GM19239 (cell line): ENCODE measurements at places on chromosomes 6 and 20.
A peak's percentile ranks its signal among the peaks of the same experiment; 100 is the strongest.

DNA sequence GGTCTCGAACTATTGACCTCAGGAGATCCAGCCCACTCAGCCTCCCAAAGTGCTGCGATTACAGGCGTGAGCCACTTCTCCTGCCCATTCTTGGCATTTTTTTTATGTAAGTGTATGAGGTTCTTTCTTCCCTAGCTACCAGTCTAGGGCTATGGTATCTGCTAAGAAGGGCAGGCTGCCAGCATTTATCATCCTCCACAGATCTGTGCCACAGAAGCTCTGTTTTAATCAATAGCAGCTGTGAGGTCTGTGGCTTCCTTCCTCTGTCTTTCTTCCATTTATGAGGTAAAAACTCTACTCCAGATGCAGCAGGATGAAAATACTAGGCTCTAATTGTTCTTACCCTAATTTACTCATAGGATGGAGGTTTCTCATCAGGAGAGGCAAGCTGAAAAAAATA is 1382.4 kb upstream of the ADGRB3 start:
- no peak for DNase-seq

DNA sequence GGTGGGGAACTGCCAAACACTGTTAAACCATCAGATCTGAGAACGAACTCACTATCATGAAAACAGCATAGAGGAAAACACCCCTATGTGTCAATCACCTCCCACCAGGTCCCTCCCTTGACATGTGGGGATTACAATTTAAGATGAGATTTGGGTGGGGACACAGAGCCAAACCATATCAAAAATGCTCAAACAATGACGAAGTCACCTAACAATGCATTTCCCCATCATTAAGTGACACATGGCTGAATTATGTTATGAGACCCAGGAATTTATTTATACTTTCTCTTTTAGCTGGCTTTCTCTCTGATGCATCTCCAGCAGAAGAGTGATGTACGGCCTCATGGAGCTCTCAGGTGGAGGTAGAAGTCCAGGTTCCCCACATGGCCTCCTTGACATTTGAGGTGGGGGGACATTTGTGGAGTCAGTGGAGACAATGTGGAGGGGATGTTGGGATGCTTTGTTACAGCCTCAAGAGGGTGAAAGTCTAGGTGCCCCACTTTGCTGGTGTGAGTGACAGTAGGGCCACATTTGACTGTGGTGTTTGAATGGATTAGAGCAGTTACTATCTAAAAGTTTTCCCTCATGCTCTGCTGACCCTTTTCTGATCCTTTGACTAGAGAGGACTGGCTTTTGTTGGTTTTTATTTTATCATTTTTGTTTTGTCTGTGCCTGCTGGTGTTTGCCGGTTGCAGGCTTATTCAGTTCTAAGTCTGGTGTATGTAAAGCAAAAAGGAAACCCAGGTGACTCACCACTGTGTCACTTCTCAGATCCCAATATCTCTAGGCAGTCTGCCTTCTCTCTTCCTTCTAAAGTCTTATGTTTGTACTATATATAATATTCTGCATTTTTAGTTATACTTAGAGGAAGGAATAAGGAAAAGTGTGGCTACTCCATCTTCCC is 18.5 kb upstream of the DCBLD1 start:
- no peak for DNase-seq

- no peak for DNase-seq
Observed at GRCh38 chr6:26514984-26515383, 14.9 kb downstream of the BTN1A1 start.

DNA sequence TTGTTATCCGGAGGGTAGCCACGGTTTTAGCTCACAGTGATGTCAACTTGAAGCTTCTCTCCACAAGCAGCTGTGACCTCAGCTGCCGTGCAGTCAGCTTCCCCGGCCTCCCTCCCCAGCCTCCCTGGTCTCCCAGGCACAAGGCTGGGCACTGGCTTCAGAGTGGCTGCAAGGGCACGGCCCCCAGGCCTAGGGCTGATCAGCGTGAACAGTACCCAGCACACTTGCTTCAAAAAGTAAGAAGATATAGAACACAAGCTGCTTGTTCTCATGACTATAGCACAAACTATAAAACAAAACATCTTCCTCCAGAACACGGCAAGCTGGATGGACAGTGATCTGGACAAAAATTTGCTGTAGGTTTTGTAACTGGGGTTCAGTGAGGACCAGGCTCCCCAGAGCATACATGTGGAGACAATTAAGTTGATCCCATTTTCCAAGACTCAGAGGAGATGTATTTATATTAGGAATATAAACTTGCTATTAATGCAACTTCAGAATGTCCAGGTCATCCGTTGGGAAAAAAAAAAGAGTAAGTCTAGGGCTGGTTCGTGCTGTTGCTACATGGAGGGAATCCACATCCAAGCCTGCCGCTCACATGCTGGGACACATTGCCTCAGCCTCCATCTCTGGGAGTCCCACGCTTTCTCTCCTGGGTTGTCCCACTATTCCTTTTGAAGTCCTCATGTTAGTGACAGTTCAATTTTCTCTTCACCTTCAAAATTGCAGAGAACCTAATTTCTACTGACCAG is 199.4 kb upstream of the THBS2 start:
- DNase-seq: no peak

DNA sequence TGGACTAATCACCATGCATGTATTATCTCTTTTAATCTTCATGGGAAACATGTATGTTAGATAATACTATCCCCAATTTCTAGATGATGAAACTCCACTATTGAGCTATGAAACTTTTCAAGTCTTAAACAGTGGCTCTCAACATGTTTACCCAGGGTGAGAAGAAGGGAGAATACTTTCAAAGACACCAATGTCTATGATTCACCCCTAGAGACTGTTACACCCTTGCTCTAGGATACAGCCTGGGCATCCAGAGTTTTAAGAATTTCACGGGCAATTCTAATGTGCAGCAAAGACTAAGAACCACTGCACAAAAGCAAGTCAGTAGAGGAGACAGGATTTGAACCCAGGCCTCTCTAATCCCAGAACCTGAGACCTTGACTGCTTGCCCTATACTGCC is 47.8 kb downstream of the GFOD1 start:
- no peak for DNase-seq

- no peak for DNase-seq
Observed at GRCh38 chr6:82738773-82739172, 326.9 kb downstream of the UBE3D start.

DNA sequence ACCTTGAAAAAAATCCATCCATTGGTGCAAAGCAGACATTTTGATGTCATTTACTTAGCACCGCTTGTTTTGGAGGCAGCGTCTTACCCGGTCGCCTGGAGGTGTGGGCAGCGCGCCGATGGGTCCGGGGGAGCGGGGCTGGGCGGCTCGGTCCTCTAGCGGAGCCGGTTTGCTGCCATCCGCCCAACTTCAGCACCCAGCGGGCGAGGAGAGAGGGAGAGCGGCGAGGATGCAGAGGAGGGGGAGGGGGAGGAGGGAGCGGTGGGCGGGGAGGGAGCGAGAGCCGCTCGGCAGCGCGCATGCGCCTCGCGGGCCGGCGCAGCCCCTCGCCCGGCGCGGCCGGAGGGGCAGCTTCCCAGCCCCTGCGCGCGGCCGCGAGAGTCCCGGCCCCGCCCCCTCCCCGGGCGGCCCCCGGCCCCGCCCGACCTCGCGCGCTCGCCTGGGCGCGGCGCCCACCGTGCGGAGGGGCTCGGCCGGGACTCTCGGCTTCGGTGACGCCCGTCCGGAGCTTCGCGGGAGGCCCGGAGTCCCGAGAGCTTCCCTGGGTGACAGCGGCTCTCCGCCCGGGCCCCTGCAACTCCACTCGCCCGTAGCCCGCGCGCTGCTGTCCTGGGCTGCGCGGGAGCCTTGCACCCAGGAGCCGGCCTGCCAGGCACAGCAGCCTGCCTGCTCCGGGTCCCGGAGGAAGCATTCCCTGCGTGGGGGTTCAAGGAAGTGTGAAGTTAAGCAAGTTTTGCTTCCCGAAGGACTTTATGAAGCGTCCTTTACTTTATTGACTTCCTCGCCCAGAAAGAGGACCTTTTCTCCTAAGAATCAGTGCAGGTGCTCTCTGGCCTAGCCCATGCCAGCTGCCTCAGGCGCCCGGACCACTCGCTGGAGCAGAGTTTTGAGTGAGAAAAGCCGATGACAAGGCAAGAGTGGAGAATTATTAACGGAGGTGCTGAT is at the start of gene RGS17:
Gene RGS17 (minus strand): TSS at position 246 of the 945 bp plus-strand sequence. CDS start 87,264 bp downstream, outside the sequence.
- peak; percentile 96 for DNase-seq

DNA sequence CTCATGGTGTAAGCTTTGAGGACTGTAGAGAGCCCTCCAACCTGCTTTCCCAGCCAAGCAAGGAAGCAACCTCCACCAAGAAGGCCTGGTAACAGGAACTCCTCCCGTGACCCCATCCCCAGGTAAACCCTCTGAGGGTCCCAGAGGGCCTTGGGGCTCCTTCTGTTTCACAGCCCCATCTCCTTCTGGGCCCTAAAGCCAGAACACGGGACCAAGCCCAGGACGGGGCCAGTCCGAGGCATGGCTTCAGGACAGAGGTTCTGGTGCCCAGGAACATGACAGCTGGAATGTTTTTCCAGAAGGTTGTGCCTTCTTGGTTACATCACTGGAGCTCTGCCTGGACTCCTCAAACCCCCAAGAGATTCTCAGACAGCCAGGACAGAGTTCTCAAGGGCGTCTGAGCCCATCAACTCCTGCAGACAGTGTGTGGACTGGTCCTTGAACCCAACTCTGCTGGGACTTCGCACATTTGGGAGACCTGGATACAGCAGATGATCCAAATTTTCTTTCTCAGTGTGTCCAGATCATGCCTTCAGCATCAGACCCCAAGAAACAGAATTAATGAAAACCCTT is 43.1 kb downstream of the RRBP1 start:
- DNase-seq: no peak

DNA sequence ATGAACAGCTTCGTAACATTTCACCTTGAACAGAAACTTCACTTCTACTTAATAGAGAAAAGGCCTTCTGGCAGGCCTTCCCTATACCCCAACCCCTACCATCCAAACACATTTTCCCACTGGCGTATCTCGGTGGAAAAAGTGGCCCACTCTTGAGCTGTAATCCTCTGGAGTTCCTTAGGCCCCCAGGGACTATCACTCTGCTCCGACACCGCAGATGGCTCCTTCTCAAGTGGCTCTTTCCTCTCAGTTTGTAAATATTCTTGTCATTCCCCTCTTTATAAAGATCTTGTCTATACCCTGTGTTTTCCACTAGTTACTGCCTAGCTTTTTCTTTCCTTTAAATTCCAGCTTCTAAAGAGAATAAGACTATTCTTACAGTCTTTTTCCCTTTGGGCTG is 108.7 kb downstream of the MYB start:
- no peak for DNase-seq

DNA sequence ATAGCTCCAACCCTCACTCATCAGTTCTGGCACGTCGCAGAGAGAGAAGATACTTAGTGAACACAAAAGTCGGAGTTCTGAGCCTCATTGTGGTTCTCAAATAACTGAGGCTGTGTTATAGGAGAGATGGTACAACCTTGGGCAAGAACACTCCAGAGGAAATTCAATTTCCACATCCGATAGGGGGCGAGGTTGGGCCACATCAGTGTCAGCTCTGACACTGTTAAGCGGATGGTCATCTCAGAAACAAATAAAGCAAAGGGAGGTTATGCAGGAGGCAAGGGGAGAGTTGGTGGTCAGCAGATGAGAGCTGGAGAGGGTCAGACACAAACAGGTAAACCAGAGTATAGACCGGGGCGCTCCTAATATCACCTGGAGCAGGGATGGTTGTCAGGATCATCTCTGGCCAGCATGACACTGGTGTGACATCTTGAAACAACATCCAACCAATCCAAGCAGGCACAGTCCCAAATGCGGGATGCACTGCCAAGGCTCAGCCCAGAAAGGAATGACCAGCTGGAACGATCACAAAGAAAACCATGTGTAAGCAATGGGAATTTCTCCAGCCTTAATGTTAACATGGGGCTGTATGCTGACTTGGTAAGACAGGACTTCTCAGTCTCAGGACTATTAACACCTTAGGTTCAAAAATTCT is 331.8 kb downstream of the HACE1 start:
- DNase-seq: no peak

DNA sequence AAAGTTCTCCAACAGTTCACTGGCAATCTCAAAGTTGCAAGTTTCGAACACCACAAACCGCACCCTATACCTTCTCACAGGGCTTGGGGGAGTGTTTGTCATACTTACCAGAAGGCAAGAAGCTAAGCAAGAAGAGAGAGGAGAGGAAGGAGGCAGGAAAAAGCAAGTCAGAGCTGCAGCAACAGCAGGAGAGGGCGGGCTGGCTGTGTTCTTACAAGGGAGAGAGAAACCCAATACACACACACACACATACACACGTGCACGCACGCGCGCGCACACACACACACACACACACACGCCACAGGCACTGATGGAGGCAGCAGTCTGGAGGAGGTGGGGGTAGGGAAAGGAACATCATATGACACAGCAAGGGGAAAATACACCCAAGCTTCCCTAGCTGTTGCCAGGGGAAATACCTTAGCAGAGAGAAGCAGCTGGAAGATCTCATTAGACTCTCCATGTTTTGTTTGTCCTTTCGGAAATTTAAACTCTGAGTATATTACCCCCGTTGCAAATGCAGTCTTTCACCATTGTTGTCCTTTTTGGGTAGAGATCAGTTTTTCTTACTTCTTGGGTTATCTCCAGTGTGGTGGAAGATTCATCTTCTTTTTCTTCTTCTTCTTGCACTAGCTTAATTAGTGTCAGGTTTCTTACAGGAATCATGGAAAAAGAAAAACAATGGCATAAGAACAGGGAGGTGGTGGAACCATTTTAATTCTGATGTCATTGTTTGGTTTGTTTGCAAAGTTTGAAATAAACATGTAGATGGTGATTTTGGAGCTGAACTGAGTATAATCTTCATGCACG is at the start of gene TXLNB:
Gene TXLNB (minus strand): TSS at position 186 of the 807 bp plus-strand sequence. CDS start 3,099 bp downstream, outside the sequence.
- peak; percentile 42 for DNase-seq

- no peak for DNase-seq
Observed at GRCh38 chr20:56835829-56836550, 206.9 kb downstream of the TFAP2C start.
